CD8-positive, alpha-beta memory T cell (primary cell): ENCODE measurements at places on chromosomes 16 and 17.
A peak's percentile ranks its signal among the peaks of the same experiment; 100 is the strongest.

DNA sequence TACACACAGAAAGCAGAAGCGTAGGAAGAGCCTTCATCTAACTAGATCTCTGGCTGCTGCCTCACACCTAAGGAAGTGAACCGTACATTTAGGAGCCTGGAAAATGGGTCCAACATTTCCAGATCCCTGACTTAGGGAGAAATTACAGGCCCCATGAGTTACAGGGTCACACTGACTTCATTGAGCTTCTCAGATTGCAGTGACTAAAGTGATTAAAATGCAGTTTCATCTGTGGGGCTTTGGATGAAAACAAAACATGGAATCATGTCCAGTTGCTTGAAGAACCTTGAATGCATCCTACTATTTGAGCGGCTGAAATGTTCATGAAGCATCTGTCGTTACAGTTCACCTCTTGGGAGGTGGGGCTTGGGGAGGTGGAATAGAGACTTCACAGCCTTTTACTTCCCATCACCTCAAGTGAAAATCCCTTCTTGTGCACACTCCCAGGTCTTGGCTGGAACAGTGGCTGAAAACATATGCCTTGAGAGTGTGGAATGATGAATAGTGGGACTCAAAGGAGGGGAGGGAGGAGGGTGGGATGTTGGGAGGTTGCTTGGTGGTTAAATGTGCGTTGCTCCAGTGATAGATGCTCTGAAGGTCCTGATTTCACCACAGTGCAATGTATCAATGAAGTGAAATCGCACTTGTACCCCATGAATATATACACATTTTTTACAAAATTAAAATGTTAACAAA lies 19.7 kb downstream of the TEKT3 start:
- no peaks in the 10 kb centered on the region for H3K27me3 ChIP-seq
- no peak for DNase-seq
- no peaks in the 10 kb centered on the region for H3K4me1 ChIP-seq
- no peak overlapping the region for H3K27ac ChIP-seq
- H3K4me3 ChIP-seq: no peak overlapping the region

DNA sequence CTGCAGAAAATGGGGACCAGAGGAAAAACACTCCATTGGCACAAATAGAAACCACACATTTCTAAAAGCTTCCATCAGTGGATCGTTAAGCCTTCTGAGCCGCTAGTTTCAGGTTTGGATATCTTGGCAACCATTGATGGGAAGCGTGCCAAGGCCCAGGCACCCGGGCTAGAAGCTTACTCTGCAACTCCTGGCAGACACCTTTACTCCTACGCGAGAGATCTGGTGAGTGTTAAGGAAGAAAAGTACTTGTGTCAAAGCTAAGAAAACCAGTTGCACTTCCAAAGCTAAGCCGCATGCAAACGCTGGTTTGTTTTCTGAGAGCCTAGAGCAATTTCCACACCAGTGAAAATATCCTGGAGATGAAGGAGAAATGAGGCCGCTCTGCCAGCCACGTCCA lies 472.4 kb downstream of the PMP22 start:
- no peaks in the 10 kb centered on the region for H3K4me1 ChIP-seq
- no peaks in the 10 kb centered on the region for H3K36me3 ChIP-seq
- H3K27me3 ChIP-seq: peaks cover 5% of the 10 kb centered on the region
- no peak overlapping the region for H3K4me3 ChIP-seq
- DNase-seq: no peak
- no peak overlapping the region for H3K27ac ChIP-seq

DNA sequence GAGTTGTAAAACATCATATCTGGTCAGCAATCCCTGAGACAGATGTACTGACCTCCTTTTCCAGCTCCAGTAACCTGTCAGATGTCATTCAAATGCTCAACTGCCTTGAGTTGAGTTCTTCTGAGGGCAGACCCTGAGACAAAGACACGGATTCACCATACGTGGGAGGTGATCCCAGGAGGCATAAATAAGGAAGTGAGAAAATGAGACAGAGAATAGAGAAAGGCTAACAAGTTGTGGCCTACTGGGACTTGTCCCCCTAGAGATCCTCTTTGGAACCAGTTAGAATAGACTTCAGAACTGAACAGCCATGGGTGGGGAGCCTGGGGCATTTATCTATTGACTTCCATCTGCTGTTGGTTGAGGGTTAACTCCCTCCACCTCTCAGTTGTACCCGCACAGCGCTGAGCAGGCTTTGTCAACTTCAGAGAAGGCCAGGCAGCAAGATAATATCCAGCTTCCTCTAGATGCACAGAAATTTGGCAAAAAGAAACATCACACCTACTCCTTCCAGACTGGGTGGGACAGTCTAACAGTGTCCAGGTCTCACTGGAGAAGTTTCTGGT lies 123.0 kb upstream of the DYNLRB2 start:
- H3K27ac ChIP-seq: no peak overlapping the region
- no peaks in the 10 kb centered on the region for H3K4me1 ChIP-seq
- H3K36me3 ChIP-seq: no peaks in the 10 kb centered on the region
- no peaks in the 10 kb centered on the region for H3K27me3 ChIP-seq
- H3K4me3 ChIP-seq: no peak overlapping the region

DNA sequence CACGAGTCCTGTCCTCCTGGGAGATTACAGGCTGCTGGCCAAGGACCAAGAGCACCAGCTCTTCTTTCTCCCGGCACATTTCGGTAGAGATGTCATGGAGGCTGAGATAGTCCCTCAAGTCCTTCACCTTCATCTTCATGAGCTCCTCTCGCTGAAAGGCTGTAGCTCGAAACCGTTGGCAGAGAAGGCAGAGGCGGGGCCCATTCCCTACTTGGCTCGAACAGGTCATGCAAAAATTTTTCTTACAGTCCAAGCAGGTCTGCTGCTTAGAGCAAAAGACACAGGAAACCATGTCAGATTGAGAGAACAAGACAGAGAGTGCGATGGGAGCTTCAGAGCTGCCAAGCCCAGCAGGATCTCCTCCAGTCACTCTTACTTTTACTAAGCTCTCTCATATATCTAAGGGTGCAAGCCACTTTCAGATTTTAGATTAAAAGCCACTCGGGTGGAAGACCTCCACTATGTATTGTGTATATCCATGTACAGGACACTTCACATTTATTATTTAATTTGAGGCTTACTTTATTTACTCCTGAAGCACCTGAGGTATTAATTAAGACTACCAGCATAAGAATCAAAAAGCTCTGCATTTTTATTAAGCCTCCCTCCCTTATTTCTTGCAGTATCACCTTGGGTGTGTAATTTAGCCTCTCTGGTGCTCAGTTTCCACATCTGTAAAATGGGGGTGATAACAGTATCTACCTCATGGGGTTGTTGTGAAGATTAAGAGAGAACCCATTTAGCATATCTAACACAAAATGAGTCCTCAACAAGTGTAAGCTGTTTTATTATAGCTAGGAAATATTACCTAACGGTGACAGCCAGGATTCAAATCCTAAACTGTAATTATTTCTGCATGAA lies 41.4 kb downstream of the LIG3 start:
- peak overlapping the region; percentile 62 for H3K27ac ChIP-seq
- H3K27me3 ChIP-seq: no peaks in the 10 kb centered on the region
- no peak for DNase-seq
- H3K4me1 ChIP-seq: peaks cover 35% of the 10 kb centered on the region

DNA sequence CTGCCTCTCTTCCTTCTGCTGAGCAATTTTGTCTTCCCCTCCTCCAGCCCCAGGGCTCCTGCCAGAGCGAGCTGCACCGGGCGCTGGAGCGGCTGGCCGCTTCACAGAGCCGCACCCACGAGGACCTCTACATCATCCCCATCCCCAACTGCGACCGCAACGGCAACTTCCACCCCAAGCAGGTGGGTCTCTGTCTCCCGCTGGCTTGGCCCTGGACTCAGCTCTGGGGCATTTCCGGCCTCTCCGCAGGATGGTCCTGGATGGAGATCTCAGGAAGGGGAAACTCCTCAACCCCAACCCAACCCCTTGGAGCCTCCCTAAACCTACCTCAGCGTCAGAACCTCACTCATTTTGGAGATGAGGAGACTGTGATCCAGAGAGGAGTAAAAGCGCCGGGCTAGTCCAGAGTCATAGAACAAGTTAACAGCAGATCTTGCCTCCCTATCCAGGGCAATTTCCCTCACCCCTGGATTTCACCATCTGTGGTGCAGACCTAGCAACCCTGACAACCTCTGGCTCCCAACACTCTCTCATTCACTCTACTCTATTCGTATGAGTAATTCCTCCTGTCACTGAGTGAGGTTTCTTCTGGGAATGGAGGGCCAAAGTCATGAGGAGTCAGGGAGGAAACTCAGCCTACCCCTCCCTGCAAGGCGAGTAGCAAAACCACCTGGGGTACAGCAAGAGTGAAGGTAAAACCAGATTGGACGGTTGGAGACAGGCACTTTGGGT lies 10.8 kb downstream of the IGFBP4 start:
- H3K36me3 ChIP-seq: no peaks in the 10 kb centered on the region
- peaks cover under 1% of the 10 kb centered on the region for H3K4me1 ChIP-seq
- no peak for DNase-seq
- H3K27me3 ChIP-seq: no peaks in the 10 kb centered on the region

DNA sequence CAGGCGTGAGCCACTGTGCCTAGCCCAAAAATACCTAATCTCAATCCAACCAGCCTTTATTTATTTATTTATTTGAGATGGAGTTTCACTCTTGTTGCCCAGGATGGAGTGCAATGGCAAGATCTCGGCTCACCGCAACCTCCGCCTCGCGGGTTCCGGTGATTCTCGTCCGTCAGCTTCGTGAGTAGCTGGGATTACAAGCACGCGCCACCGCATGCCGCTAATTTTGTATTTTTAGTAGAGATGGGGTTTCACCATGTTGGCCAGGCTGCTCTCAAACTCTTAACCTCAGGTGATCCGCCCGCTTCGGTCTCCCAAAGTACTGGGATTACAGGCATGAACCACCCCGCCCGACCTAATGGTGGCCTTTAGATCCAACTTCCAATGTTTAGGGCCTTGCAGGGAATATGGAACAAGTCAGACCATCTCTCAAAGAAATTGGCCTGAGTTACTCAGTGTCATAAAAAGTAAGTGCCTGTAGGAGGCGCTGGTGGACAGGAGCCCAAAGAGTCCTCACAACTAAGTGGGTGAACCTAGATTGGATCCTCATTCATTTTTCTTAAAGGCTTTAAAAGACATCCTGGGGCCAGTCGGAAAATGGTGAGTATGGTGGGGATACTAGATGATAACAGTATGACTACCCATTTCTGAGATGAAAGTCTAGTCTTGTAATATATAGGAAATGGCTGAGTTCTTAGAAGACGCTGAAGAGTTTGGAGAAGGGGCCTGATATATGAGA lies 4.6 kb downstream of the ZSCAN10 start:
- DNase-seq: peak; percentile 38
- H3K4me1 ChIP-seq: peaks cover 39% of the 10 kb centered on the region
- no peak overlapping the region for H3K27ac ChIP-seq
- no peaks in the 10 kb centered on the region for H3K36me3 ChIP-seq
- no peak overlapping the region for H3K4me3 ChIP-seq
- no peaks in the 10 kb centered on the region for H3K27me3 ChIP-seq

DNA sequence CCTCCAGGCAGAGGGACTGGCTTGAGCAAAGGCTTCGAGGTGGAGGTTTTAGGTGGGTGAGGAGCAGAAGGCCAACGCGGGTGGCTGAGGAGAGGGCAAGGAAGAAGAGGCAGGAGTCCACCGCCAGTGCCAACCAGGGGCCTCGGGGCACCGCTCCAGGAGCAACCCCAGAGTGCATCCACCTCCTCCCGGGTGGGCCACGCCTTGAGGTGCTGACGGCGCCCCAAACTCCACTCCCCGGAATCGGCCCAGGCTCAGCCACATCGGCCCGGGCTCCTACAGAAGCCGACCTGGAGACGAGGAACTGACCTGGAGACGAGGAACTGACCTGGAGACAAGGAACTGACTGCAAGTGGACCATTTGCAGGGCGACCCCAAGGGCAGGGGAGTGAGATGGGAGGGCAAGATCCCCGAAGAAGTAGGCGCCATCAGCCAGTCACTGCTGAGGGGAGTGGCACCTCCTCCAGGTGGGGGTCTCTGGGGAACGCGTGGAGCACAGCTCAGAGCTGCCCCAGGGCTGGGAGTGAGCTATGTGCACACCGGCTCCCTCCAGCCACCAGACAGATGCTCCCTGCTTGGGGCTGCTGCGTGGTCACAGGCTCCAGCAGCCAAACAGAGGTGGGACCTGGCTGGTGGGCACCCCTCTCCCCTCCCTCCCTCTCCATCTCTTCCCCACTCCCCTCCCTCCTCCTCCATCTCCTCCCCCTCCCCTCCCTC lies 29.2 kb upstream of the CBFA2T3 start:
- no peak overlapping the region for H3K27ac ChIP-seq
- H3K4me1 ChIP-seq: no peaks in the 10 kb centered on the region
- DNase-seq: no peak
- no peaks in the 10 kb centered on the region for H3K36me3 ChIP-seq
- H3K4me3 ChIP-seq: no peak overlapping the region

- no peaks in the 10 kb centered on the region for H3K27me3 ChIP-seq
- H3K36me3 ChIP-seq: no peaks in the 10 kb centered on the region
- H3K4me3 ChIP-seq: no peak overlapping the region
These were observed 96.6 kb upstream of the SMIM36 start for GRCh38 chr17:55607731-55608341.

DNA sequence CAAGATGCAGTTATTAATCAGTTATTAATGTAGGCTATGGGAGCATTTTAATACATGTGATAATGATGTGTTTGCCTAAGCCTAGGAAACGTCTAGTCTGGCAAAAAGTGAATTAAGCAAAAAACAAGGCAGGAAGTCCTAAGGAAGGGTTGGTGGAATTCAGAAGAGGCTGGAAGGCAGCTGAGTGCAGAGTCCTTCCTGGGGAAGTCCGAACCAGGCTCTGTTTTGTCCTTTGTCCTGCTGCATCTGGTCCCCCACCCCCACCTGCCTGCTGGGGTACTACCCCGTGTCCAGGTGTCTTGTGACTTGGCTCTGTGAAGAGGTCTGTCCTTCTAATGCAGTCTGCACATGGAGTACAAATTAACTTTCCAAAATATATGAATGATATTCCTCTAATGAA lies 1.5 kb upstream of the MYH10 start:
- peaks cover 3% of the 10 kb centered on the region for H3K4me1 ChIP-seq
- no peaks in the 10 kb centered on the region for H3K36me3 ChIP-seq
- peaks cover 10% of the 10 kb centered on the region for H3K27me3 ChIP-seq
- no peak overlapping the region for H3K4me3 ChIP-seq
- no peak for DNase-seq

DNA sequence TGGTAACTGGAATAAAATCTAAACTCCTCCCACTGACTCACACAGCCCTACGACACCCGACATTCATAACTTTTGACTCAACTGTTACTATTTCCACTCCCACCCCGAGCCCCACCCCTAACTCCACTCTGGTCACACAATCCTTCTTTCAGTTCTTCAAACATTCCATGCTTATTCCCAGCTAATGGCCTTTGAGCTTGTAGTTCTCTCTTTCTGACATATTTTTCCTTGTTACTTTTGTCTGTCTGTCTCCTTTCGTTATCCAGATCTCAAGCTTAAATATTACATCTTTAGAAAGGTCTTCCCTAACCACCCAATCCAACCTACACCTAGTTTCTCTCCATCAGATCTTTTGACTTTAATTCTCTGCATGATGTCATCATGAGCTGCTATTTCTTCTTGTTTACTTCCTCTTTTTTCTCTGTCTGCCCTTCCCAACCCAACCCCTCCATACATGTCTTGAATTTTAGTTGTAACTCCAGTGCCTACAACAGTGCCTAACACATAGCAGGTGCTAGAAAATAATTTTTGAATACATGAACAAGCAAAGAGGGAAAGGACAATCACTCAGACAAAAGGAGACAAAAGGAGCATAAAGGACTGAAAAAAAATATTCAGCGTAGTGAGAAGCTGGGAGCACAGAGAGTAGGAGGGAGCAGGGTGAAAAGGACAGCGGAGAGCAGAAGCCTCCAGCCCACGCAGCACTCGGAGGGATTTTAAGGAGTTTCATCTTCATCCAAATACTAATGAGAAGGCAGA lies 65.2 kb upstream of the SMIM36 start:
- no peak for DNase-seq
- H3K4me3 ChIP-seq: peak overlapping the region; percentile 55
- peak overlapping the region; percentile 76 for H3K27ac ChIP-seq
- no peaks in the 10 kb centered on the region for H3K36me3 ChIP-seq

- peaks cover 5% of the 10 kb centered on the region for H3K27me3 ChIP-seq
- H3K36me3 ChIP-seq: no peaks in the 10 kb centered on the region
- no peak overlapping the region for H3K27ac ChIP-seq
These were observed 1.0 kb upstream of the SALL1 start for GRCh38 chr16:51151961-51152663.
